ENCODE measurements at places on chromosomes 2 and 18. TPM values are rescaled to one million over a fixed set of nuclear protein-coding genes. Genes with fewer than 3 reads are reported as not detected.

The CFLAR gene
- total RNA-seq = 40.6 TPM

The EML6 gene
- under 0.01 TPM for total RNA-seq

The TLX2 gene
- not detected for total RNA-seq

The POMC gene
- 15.8 TPM for total RNA-seq

The ASIC4 gene
- not detected for total RNA-seq

The KCNG2 gene
- total RNA-seq = not detected

The FAM124B gene
- not detected for total RNA-seq

The ABHD1 gene
- total RNA-seq = 0.73 TPM

The ALPI gene
- total RNA-seq = not detected

The HDAC4 gene
- 41.6 TPM for total RNA-seq

The BZW1 gene
- total RNA-seq = 395 TPM

The GPR45 gene
- total RNA-seq = not detected

The HOXD11 gene
- not detected for total RNA-seq

The DUSP19 gene
- 4.3 TPM for total RNA-seq

The LINC00305 gene
- not detected for total RNA-seq

The MC5R gene
- not detected for total RNA-seq

The KYNU gene
- 177 TPM for total RNA-seq

The TTR gene
- not detected for total RNA-seq

The SATB2 gene
- 5.9 TPM for total RNA-seq

The SGPP2 gene
- total RNA-seq = not detected

The USP34 gene
- total RNA-seq = 53.7 TPM

The SP140L gene
- 12.4 TPM for total RNA-seq

The SLC4A1AP gene
- total RNA-seq = 27.6 TPM

The SNTG2 gene
- not detected for total RNA-seq

The FZD7 gene
- total RNA-seq = 9.5 TPM

The GPR75 gene
- total RNA-seq = 2.0 TPM

The INPP5D gene
- total RNA-seq = under 0.01 TPM

The SERPINB2 gene
- total RNA-seq = 2.4 TPM

The POTEI gene
- not detected for total RNA-seq

The AKAIN1 gene
- total RNA-seq = not detected

The HOXD8 gene
- total RNA-seq = not detected

The SAP130 gene
- 7.3 TPM for total RNA-seq

The TMEM178A gene
- total RNA-seq = not detected

The FBXO48 gene
- 0.77 TPM for total RNA-seq

The C2orf81 gene
- 2.2 TPM for total RNA-seq

The HOXD4 gene
- under 0.01 TPM for total RNA-seq

The SNRNP27 gene
- total RNA-seq = 54.4 TPM

The ITGA6 gene
- 55.7 TPM for total RNA-seq

The HRH4 gene
- not detected for total RNA-seq

The TXNDC2 gene
- not detected for total RNA-seq

The NYAP2 gene
- not detected for total RNA-seq

The ANKRD53 gene
- 1.8 TPM for total RNA-seq

The PRKAG3 gene
- total RNA-seq = not detected

The CXCR1 gene
- total RNA-seq = not detected

The PPP1R1C gene
- 0.31 TPM for total RNA-seq
